ENCODE measurements at places on chromosomes 5 and 9.

DNA sequence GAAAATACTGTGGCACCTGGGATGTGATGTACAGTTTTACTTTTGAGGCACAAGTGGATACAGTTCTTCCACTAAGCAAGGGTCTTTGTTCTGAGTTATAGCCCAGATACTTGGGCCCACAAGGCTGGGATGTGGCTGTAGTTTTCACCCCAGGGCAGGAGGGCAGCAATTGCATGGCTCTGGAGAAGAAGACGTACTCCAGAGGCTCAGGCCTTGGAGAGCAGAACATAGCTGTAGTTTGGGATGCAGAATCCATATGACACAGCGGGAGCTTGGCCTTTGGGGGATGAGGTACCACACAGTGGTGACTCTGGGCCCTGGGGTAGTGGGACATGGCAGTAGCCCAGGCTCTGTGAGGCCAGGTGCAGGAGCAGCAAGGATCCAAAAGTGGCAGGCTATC is 110.8 kb upstream of the FSTL4 start:
- no peak for DNase-seq

DNA sequence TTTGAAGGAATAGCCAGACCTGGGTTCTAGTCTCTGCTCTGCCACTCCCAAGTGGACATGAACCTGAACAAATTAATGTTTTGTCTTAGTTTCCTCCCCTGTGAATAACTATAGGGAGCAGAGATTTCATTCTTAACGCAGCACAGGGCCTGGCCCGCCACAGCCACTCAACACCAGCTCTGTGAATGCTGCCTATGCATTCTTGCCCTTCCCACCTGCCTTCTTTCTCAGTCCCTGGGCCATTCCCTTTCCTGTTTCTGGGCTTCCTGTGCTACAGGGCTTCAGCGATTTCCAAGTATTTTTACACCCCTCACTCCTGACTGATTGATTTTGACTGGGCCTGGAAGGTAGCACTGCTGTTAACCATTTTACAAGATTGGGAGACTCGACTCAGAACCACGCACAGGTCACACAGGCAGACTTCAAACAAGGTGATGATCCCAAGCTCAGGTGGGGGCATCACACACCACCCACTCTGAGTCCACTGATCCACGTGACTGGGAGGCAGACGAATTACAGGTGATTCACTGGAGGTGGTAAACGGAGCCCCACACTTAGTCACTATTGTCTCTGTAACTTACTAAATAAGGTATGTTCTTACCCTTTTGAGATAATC is 21.4 kb downstream of the PTPN3 start:
- no peak for DNase-seq

DNA sequence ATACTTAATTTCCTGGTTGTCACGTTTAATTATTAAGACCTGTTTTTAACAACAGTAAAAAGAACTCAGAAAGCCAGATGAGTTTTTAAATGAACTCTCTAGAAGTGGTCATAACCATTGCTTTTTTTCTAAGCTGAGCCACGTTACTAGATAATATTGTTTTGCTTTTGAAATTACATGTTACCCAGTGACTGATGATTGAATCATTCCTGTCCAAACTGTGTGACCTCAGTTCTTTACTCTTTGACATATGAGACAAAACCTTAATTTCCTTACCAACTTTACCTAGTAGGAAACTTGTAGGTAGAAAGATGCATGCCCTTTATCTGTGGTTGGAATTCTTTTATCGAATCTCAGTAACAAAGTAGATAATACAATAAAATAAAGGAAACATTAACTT is 411.7 kb downstream of the SH3GL2 start:
- no peak for DNase-seq

DNA sequence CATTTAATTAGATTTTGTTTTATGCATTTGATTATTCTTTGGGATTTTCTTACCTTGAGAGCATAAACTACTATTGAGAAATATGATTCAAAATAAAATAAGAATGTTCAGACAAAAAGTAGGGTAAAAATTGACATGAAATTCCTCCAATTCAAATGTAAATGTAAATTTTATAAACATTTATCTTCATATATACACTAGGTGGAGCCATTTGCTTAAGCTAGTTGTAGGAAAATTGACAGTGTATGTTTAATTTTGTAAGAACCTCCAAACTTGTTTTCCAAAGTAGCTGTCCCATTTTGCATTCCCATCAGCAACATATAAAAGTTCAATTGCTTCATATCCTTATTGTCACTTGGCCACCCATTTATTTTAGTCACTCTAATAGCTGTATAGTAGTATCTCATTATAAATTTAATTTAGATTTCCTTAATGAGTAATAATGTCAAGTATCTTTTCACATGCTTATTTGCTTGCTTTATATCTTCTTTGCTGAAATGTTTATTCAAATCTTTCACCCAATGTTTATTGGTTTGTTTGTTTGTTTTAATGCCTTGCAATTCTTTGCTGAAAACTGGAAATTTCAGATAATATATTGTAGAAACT is 37.6 kb upstream of the SLCO6A1 start:
- DNase-seq, result no peak

DNA sequence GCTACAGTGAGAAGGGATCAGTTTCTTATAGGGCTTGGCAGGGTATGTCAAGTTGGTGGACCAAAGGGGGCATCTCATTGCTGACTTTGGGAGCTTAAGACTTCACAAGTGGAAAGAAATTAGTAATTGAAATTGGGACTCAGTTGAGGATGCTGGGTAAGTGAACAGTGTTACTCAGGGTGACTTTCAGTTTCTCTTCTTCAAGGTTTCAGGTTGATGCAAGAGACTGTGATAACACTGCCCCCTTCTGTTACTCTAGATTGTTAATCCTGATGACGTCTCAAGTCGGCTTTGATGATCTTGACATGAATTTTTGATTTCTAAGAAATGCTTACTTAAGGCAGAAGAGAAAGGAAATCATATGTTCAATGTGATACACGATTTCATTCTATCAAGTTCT is 21.3 kb downstream of the KCTD16 start:
- DNase-seq, result no peak

DNA sequence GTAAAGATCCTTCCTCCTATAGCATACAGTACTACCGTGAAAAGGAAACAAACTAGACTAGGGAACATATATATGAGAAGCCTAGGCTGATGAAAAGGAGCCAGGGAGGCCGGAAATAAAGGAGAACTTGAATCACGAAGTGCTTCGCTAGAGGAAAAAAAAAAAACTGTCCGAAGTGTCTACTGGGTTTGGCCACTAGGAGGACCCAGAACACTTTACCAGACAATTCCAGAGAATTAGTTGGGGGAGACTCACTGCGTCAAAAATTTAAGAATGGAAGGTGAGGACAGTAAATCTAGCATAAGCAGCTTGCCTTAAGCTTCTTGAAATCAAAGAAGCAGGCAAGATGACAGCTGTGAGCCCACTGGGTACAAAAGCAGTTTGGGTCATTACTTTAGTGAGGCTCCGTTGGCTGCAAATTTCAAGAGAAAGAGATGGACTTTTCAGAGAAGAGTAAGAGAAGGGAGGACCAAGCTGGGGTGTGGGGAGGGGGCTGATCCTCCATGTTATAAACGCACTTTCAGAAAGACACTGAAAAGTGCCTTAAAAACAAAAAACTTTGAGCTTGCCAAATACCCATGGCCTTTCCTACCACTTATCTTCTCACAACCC is 47.4 kb downstream of the P4HA2 start:
- DNase-seq, result peak; percentile 31

- DNase-seq, result no peak
Measured at GRCh38 chr9:129453734-129454133, 167.2 kb downstream of the C9orf50 start.

DNA sequence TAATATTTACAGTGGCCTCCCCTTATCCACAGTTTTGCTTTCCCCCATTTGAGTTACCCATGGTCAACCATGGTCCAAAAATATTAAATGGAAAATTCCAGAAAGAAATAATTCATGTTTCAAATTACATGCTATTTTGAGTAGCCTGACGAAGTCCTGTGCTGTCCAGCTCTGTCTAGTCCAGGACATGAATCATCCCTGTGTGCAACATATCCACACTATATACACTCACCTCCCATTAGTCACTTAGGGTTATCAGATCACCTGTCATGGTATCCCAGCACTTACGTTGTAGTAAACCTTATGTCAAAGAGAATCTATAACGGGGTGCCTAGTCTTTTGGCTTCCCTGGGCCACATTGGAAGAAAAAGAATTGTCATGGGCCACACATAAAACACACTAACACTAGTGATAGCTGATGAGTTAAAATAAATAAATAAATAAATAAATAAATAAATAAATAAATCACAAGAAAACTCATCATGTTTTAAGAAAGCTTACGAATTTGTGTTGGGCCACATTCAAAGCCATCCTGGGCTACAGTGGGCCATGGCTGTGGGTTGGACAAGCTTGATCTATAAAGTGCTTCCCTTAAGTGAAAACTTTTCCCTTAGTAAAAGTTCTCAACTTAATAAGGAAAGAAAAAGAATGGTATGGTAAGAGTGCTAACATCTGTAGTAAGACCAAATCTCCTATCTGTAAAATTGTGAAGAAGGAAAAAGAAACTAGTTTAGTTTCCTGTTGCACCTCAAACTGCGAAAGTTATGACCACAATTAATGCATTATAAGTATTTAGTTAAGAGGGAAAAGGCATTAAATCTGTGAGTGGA is 15.9 kb upstream of the OMD start:
- no peak for DNase-seq

- no peak for DNase-seq
Measured at GRCh38 chr9:7841831-7842230, 42.3 kb upstream of the DMAC1 start.

GRCh38 chr5:73306741-73307275 is 133.8 kb downstream of the TMEM174 start:
- DNase-seq, result no peak

DNA sequence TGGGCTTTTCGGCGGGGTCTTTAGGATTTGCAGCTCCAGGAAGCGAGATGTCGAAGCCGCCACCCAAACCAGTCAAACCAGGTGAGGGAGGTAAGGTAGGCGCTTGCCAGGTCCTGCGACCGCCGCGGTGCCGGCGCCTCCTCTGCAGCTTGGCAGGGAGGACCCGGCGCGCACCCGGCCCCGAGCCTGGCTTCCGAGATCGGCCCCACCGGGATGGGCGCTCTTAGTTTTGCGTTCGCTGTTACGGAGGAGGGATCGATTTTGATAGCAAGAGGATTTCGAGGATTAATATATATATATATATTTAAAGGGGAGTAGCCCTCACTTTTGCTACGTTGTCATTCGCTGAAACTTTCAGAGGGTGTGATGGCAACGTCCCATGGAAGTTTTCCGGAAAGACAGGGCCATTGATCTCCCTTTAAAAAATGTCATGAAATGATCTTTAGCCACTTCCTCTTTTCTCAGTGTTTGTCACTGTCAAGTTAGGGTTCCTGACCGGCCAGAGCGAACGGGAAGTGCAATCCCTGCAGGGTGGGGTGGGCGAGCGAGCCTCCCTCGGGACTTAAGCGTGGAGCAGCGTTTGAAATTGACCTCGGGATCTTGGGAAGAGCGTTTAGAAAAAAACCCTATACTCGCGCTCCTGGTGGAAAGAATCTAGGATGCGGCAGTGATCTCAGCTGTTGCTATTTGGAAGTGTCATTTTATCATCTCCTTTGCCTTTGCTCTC is 495 bp downstream of the OSTF1 start:
- peak; percentile 42 for DNase-seq

DNA sequence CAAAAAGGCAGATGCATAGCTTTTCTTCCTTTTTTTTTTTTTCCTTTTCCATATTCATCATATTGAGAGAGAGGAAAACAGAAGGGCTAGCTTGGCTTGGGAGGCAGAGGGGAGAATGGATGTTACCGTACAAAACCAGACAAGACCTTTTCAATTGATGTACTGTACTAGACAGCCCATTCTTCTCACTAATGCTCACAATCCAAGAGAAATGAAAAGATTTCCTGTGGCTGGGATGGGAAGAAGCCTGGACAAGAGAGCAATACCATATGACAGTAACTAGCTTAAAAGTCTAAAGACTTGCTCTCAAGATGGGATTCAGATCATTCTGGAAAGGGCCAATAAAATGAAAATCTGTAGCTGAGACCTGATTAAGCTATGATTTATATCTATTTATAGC is 3.4 kb downstream of the CEMIP2 start:
- no peak for DNase-seq

DNA sequence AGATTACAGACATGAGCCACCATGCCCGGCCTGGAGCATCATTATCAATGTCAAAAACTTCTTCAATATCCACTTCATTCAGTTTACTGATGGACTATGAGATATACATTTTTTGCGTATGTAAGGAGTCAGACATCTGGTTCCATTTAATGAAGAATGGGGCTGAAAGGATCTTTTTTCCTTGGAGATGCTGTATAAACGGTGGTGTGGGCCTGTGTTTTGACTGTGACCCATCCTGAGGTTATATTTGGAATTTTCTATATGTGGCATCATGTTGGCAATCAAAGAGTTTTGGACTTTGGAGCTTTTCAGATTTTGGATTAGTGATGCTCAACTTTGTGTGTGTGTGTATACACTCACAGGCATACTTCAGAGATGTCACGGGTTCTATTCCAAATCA is 85.7 kb upstream of the FBXL17 start:
- DNase-seq, result no peak

- DNase-seq, result no peak
Measured at GRCh38 chr9:123923884-123924283, 6.0 kb downstream of the DENND1A start.

- no peak for DNase-seq
Measured at GRCh38 chr5:122916490-122916889, 71.1 kb downstream of the SNX24 start.

- no peak for DNase-seq
Measured at GRCh38 chr9:135255841-135256580, 168.5 kb downstream of the OLFM1 start.

- DNase-seq, result no peak
Measured at GRCh38 chr9:111965566-111966019, 69.0 kb downstream of the UGCG start.

Measured in left kidney (tissue), 8 donors.